ENCODE measurements at places on chromosomes 7 and 10.

GRCh38 chr7:97005183-97006054, at the start of gene DLX6:
TSS of gene DLX6 (plus strand) at chr7:97005553. CDS start at chr7:97005978, 425 bp downstream.
- DNase-seq, result no peak

DNA sequence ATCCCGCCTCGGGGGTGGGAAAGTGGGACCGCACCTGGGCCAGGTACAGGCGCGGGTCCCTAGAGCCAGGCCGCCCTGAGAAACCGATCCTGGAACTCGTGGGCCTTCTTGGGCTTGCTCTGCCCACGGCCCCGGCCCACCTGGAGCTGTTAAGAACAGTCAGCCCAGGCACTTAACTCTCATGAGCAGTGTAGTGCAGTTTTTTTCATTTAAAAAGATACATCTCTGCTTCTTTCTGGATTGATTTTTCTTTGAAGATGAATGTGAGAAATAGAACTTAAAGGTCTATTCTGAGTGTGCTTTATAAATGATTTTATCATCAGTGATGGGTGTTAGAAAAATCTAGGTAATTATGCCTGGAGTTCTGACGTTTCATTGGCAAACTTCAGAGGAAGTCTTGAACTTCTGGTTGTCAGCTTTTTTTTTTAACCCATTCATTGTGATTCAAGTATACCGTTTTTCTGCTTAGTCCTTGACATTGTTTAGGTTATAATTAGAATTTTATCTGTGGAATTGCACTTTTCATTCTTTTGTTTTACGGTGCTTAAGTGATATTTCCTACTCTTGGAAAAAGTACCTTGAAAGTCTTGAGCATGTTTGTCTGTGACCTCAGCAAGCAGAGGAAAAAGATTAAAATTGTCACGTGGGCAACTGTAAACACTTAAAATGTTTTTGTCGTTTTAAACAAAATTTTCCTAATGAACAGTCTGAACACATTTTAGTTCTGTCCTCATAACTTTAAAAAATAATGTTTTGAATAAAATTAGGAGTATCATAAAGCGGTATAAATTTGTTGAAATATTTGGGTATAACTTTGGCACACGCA, 906 bp downstream of the CDK1 start:
- no peak for DNase-seq

GRCh38 chr10:69636626-69637605, 6.9 kb downstream of the FAM241B start:
- DNase-seq, result no peak

DNA sequence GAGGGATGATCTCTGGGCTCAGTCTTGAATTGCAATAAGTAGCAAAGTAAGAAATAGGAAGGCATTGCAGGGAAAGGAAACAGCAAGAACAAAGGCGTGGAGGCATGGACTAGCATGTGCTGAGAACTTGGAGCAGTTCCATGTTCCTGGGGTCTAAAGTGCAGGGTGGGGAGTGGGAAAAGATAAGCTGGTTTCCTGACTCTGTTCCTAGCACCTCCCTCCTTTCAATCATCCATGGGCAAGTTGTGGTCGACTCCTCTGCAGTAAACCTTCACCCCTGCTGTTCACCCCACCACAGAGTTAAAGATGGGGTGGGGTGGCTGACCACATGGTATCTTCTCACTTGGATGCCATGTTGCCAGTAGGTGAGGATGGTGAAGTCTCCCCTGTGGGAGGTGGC, 29.6 kb downstream of the RPS24 start:
- DNase-seq, result no peak

GRCh38 chr10:75191821-75192568, 18.6 kb upstream of the VDAC2 start:
- peak; percentile 73 for DNase-seq

DNA sequence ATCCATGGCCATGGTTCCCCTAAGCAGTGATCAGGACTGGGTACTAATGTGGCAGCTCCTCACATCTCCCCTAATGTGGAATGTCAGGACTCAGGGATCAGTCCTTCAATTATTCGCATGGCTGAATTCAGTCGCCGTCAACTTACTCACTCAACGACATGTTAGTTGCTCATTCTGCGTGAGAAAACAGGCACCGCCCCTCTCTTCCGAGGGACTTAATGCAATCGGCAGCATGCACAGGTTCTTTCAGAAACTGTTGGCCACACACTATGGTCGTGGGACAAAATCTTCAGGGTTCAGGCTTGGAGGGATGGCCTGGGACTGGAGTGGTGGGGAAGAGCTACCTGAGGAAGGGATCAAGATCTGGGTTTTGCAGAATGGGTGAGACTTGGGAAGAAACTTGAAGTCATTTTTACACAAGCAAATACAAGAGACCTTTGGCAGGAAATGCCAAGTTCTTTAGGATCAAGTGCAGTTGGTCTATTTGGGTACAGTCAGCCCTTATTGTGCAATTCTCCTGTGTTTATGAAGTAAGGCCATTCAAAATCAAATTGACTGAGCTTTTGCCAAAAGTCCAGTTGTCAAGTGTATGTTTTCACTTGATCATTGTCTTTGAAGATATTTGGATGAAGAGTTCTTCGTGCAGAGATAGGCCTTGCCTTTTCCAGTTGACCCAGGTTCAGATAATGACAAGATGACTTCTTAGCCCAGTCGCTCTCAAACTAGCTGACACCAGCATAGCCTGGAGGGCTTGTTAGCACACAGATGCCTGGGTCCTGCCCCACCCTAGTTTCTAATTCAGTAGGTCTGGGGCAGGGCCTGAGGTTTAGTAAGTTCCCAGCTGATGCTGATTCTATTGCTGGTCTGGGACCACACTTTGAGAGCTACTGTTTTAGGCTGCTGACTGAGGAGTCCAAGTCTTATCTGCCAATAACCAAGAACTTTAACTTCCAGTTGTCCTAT, 48.5 kb downstream of the LRRC18 start:
- no peak for DNase-seq

DNA sequence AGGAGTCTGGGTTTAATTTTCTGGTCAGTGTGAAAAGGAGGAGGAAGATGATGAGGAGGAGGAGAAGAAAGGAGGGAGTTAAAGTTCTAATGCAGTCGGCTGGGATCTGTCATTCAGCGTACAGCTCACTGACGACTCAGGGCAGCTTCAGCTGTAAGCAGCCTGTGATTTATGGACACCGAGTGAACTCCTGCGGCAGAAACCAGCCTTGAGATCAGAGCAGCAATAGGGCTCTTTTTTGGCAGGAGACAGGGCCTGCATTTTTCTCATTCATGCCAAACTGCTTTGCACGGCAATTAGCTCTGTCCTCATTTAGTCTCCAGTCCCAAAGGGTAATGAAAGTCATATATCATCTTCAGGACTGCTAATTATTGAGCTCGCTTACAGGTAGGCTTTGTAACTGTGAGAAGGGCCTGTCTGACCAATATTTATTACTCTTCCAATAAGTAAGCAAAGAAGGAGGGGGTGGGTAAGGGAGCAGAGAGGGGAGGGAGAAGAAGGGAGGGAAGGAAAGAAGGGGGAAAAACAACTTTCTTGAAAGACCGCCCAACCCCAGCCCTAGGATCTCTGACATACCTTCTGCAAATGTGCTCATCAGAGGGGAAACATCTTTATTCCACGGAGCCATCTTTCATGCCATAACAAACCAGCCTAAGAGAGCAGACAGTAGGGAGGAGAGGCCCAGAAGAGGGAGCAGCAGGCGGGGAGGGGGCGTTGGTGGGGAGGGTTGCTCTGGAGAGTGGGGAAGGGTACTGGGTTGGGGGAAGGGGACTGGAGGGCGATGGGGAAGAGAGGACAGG, 48.1 kb upstream of the COMTD1 start:
- DNase-seq, result no peak

DNA sequence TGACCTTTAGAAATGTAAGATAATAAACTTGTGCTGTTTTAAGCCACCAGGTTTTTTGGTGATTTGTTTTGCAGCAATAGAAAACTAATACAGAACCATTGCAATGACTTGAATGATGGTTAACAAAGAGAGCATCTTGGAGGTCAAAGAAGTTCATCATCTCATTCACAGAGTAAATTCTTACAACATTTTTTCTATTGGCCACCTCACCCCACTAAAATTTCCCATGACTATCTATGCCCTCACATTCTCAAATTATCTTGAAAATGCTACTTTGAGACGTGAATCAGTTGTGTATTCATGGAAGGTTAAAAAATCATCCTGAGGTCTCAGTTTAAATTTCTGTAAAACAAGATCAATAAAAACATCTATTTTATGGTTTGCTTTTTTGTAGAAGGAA, 754.2 kb downstream of the SORCS1 start:
- DNase-seq, result no peak

GRCh38 chr10:15068802-15069201, 19.8 kb downstream of the ACBD7 start:
- DNase-seq, result peak; percentile 68

- DNase-seq, result no peak
Measured at GRCh38 chr10:15539262-15539661, 168.2 kb upstream of the FAM171A1 start.

DNA sequence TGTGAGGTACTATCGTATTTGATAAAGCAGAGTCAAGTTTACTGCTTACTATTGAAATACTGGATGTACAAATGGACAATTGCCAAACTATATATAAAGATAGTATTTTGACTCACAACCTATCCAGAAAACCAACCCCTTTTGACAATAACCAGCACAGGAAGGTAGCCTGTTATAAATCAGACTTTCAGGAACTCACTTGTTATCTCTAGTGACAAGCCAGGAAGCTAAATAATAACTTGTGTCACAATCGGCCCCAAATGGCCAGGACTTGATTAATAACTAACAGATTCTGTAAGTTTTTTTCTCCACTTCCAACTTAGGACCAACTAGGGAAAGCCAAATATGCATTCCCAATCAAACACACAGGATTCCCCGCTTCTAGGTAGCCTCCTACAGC, 38.8 kb upstream of the SLC35G1 start:
- DNase-seq, result no peak

DNA sequence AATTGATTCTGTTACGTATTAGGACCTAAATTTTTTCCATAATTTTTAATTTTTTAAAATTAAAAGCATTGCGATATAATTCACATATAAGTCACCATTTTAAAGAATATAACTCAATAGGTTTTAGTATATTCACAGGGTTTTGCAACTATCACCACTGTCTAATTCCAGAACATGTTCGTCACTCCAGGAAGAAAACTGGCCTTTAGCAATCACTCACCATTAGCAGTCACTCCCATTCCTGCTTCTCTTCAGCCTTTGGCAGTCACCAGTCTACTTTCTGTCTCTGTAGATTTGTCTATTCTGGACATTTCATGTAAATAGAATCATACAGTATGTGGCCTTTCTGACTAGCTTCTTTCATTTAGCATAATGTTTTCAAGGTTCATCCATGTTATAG, 176.5 kb downstream of the EXOC4 start:
- no peak for DNase-seq

DNA sequence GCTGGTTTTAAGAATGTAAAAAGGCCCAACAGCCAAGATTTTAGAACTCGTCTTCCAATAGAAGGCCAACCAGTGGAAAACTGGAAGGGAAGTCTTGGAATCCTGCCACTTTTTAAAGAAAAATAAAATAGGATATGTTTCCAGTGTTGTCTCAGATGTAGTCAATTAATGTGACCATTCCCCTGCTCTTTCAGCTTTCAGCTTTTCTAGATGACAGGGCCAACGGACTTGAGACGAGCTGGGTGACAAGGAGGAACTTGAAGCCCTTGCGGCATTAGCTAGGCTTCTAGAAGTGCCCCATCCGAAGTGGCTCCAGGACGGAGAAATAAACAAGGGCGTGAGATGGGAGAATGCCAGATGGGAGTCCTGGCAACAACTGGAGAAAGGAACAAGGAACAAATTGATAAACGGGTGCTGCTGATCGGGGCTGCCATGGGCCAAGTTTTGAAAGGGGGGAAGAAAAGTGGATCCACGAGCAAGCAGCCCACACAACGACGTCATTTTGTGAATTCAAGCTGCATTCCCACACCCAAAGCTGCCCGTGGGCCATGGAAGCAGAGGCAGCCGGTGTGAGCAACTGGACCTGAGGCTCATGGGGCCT, 42.3 kb downstream of the CTBP2 start:
- DNase-seq, result no peak

DNA sequence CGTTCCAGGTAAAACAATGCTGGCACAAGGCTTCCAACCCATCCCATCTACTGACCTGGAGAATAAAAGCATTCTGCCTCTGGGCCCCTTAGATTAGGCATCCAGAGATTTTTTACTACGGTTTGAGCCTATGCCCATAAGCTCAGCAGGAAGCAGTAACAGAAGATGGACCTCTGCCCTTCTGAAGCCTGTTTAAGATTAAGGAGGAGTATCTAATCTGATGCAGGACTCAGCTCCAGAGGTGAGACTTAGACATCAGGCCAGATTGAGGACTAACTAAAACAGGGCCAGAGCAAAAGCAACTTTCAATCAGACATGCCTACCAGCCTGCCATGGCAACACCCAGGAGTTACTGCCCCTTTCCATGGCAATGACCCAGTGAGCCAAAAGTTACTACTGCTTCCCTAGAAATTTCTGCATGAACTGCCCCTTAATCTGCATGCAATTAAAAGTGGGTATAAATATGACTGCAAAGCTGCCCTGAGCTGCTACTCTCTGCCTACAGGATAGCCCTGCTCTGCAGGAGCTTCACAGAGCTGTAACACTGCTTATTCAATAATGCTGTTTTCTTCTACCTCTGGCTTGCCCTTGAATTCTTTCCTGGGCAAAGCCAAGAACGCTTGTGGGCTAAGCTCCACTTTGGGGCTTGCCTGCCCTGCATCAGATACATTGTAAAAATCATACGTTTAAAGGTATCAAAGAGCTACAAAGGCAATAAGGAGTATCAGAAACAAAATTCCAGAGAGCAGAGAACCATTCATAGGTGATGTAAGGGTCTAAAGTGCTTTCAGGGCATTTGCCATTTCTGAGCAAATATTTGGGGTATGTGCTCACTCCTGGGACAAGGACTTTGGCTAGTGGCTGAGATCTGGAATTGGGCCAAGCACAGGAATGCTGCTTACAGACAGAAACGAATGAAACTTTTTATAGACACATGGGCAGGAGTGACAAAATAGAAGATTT, 25.0 kb upstream of the CNNM1 start:
- no peak for DNase-seq

GRCh38 chr7:17446340-17446739, 147.9 kb downstream of the AHR start:
- no peak for DNase-seq

GRCh38 chr10:126503392-126504062, 115.2 kb upstream of the ADAM12 start:
- no peak for DNase-seq

- DNase-seq, result peak; percentile 68
Measured at GRCh38 chr10:107442035-107442505, 277.6 kb upstream of the SORCS1 start.

DNA sequence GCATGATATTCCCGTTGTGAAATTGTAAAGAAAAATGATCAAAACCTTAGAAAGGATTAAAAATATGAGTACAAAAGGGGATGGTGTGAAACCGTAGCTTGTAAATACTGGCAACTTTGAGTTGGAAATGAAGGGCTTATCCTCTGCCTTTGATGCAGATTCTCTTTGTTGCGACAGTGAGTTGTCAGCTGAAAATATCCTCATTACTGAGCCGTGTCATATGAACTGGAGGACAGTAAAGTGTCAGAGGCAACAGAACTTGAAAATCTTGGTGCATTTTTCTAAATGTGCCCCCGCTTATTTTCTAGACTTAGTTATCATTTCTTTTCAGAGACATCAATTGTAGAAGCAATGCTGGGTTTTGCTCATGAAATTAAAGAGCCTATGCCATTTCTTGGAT, 170.5 kb upstream of the NPS start:
- no peak for DNase-seq

Measured in non-pigmented ciliary epithelial cell (primary cell).